Right lobe of liver (tissue), 6 donors: ENCODE measurements at places on chromosomes 7 and 10. TPM values are rescaled to one million over a fixed set of nuclear protein-coding genes. Genes with fewer than 3 reads are reported as not detected.

The SEMA3E gene
- 0.11 TPM for total RNA-seq

The ACHE gene
- 4.9 TPM for total RNA-seq

The ANKRD30A gene
- total RNA-seq: not detected

The TUBAL3 gene
- not detected for total RNA-seq

- no peaks in the 10 kb centered on the region for H3K36me3 ChIP-seq
- H3K4me3 ChIP-seq: no peak overlapping the region
- no peak for DNase-seq
- H3K27me3 ChIP-seq: no peaks in the 10 kb centered on the region
- no peak overlapping the region for H3K27ac ChIP-seq
- H3K4me1 ChIP-seq: no peaks in the 10 kb centered on the region
Measured at GRCh38 chr10:133215586-133215985, 14.4 kb upstream of the UTF1 start.

DNA sequence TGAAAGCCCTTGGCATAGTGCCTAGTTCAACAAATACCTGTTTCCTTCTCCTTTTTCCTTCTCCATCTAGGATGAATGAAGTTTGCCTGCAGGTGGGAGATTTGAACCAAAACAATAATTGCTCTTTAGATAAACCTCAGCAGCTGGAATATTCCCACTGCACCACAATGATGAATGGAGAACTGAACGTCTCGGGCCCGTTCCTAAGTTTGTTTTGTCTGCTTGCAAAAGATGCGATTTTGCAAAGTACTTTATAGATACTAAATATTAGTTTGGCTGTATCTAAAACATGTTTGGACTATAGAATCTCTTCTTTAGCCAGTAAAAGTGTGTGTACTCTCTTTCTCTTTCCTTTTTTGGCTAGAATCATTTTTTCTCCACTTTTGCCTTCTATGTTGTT, 75.8 kb upstream of the BMPER start:
- no peak overlapping the region for H3K27ac ChIP-seq
- H3K27me3 ChIP-seq: no peaks in the 10 kb centered on the region
- no peaks in the 10 kb centered on the region for H3K36me3 ChIP-seq
- H3K4me1 ChIP-seq: no peaks in the 10 kb centered on the region

DNA sequence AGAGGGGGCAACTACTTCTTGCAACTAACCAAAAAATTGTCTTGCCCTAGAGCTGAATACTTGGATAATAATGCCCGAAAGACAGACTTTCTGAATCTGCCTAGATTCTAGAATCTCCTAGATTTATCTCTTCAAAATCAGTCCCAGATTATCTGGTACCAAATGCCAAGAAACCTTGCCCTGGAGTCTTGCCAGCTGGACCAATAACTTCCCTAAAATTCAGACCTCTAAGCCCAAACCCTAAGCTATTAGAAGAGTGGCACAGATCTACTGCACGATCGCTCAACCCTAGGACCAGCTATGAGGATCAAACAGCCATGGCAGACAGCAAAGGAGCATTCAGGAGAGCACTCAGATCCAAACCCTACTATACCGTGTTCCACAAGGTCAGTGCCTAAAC, 45.0 kb downstream of the ARMH3 start:
- H3K27ac ChIP-seq: no peak overlapping the region
- H3K4me3 ChIP-seq: no peak overlapping the region
- no peaks in the 10 kb centered on the region for H3K27me3 ChIP-seq
- no peaks in the 10 kb centered on the region for H3K4me1 ChIP-seq

DNA sequence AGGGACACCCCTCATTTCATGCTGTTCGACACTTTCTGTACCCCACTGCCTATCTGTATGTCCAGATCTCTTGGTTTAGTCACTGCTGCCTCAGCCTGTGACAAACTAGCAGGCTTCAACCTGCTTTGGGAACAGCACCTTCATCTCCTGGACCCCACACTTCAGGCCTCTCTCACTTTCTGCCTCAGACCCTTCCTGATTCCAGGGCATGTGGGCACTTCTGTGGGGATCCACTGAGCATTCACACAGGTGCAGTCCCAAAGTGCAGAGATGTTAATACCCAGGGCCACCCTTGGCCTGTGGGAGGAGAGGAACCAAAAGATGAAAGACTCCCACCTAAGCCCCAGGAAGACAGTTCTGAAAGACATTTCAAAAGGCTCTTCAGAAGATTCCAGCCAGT, 29.4 kb upstream of the C10orf71 start:
- H3K36me3 ChIP-seq: no peaks in the 10 kb centered on the region
- no peaks in the 10 kb centered on the region for H3K4me1 ChIP-seq
- no peaks in the 10 kb centered on the region for H3K27me3 ChIP-seq
- no peak overlapping the region for H3K27ac ChIP-seq
- no peak for DNase-seq
- H3K4me3 ChIP-seq: no peak overlapping the region

DNA sequence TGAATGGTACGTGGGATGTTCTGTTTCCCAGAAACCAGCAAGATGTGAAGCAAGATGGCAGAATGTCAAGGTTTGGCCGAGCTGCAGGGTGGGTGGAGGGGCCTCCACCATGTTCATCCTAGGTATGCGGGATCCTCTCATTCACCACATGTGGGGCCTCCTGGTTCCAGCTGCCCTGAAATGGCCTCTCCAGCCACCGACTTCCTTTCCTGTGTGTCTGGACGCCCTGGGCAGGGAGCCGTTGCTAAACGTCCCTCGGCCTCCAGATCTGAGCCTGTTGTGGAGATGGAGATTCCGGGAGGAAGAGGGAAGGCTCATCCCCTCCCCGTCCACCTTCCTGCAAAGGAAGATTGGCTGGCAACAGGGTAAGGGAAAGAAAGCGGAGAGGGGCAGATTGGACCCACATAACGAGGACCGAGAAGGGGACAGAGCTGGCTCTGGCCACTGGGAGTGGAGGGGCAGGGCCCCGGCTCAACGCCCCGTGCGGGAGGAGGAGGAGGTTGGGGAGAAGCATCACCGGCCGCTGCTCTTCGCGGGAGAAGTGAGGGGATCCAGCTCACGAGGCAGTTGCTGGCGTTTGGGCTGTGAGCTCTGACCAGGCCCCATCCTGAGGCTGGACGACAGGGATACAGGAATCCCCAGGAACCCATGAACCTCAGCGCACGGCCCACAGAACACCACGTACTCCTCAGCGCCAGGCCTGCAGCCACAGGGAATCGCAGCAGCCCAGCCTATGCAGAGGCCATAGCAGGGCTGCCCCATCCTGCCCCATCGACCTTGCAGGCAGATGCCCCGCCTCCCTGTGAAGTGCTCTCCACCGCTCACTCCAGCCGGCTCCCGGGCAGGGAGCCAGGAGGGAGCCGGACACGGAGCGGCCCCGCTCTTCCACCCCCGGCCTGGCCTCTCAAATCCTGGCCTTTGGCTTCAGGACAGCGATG, 98.3 kb downstream of the FOXL3 start:
- H3K4me3 ChIP-seq: no peak overlapping the region
- DNase-seq: peak; percentile 14
- no peaks in the 10 kb centered on the region for H3K27me3 ChIP-seq
- no peak overlapping the region for H3K27ac ChIP-seq
- no peaks in the 10 kb centered on the region for H3K36me3 ChIP-seq

DNA sequence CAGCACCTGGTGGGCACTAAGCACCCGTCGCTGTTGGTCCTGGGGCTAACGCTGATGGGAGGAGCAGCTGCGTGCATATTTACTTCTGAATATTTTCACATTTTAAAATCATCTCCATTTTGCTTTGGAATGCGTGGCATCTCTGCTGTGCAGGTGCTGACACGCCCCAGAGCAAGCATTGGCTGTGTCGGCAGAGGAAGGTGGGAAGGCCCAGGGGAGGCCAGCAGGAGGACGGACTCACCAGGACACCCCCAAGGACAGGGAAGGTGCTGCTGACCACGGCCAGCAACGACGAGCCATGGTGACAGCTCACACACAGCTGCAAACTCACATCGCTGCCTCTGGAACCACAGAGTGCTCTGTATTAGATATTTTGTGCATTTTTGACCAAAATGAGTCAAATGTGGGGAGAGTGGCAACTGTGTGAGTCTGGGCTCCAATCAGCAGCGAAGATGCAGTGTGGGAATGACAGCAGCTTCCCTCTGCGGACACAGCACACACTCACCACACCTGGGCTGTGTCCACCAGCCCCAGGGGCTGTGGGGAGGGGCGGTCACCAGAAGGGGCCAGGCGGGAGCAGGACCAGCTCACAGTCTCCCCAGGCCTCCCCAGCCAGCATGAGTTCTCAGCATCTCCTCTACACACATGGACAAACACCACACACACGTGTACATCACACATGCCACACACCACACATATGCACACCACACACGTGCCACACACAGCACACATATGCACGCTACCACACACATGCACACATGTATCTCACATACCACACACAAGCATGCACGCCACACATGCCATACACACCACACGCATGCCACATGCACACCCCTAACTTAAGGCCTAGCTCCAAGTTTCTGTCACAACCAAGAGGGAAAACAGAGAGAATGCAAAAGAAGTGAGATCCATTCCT, 58.2 kb downstream of the PTPRN2 start:
- no peaks in the 10 kb centered on the region for H3K4me1 ChIP-seq
- H3K27me3 ChIP-seq: no peaks in the 10 kb centered on the region
- no peak overlapping the region for H3K27ac ChIP-seq

DNA sequence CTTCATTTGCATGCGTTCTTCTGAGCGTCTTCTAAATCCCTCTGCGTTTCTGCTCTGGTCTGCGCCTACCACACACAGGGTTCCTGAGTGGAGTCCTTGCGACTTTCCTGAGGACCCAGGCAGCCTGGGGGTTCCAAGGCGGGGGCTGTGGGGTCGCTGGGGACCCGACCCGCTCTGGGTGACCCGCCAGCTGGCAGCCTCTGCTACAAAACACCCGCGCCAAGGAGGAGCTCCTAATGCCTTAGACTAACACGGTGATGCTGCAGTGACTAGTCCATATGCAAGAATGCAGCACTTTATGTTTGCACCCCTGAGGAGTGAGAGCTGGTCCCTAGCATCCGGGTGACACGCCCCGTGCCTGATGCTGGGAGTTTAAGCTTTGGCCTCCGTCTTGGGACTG, 367.0 kb upstream of the POM121L12 start:
- no peak overlapping the region for H3K4me3 ChIP-seq
- H3K4me1 ChIP-seq: no peaks in the 10 kb centered on the region
- no peak overlapping the region for H3K27ac ChIP-seq
- H3K27me3 ChIP-seq: no peaks in the 10 kb centered on the region
- no peak for DNase-seq
